ENCODE measurements at places on chromosomes 5 and 9.

DNA sequence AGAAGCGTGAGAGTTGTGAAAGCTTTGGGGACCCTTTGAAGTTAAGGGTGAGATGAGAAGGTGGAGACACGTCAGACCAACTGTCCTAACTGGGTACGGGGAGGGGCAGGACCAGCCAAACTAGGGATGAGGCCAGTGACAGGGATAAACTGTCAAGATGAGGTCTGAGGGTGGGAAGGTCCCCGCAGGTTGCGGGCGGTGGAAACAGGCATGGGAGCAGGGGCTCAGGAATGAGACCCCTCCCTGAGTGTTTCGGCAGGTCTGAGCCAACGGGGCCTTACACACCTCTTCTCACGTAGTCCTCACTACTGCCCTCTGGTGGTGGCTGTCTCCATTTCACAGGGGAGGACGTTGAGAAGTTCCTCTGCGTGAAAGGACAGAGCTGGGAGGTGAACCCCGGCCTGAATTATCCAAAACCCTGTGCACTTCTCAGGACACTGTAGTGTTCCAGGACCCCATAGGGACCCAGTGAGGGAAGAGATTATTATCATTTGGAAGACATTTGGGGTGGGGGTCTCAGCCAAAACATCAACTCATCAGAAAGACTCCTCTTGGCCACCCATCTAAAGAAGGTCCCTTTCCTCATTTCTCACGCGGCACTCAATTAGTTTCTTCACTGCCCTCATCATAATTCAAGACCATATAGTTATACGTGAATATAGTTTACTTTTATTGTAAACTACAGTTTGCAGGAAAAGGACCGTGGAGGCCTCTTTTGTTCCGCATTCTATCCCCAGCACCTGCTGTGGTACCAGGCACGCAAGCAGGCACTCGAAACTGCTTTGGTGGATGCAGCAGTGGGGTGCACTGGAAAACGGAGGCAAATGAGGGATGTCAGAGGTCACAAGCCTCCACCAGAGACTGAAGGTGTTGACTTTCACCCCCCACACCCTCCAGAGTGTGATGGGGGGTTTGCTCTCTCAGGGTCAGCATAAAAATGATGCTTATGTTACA is 21.7 kb upstream of the NANS start:
- DNase-seq = no peak

DNA sequence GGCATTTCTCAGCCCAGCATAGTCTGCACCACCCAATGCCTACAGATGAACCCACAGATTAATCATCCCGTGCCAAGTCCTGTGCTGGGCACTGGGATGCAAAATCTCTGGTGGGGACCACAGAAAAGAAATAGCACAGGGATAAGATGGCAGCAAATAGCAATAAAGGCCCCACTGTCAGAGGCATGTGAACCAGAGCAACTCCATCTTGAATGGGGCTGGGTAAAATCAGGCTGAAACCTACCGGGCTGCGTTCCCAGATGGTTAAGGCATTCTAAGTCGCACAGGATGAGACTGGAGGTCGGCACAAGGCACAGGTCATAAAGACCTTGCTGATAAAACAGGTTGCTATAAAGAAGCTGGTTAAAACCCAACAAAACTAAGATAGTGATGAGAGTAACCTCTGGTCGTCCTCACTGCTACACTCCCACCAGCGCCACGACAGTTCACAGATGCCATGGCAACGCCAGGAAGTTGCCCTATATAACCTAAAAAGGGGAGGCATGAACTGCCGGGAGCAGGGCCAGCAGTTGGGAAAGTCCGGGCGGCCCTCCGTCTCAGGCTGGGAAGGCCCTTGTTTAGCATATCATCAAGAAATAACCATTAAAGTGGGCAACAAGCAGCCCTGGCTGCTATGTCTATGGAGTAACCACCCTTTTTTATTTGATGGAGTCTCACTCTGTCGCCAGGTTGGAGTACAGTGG is 65.2 kb downstream of the C9orf50 start:
- DNase-seq = no peak

DNA sequence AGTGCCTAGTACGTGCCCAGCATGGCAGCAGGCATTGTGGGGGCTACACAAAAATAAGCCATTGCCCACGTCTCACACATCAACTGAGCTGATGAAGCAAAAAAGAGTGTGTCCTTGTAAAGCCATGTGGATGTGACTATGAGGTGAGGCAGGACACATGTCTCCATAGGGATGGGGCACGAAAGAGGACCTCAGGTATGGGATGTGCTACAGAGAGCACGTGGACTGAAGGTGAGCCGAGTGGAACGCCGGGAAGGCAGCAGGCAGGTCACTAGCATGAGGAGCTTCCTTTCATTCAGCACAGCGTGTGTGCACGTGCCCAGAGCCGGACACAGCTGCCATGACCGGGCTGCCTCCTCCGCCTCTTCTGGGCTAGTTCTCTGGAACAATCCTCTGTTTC is 429.8 kb downstream of the SPOCK1 start:
- no peak for DNase-seq

DNA sequence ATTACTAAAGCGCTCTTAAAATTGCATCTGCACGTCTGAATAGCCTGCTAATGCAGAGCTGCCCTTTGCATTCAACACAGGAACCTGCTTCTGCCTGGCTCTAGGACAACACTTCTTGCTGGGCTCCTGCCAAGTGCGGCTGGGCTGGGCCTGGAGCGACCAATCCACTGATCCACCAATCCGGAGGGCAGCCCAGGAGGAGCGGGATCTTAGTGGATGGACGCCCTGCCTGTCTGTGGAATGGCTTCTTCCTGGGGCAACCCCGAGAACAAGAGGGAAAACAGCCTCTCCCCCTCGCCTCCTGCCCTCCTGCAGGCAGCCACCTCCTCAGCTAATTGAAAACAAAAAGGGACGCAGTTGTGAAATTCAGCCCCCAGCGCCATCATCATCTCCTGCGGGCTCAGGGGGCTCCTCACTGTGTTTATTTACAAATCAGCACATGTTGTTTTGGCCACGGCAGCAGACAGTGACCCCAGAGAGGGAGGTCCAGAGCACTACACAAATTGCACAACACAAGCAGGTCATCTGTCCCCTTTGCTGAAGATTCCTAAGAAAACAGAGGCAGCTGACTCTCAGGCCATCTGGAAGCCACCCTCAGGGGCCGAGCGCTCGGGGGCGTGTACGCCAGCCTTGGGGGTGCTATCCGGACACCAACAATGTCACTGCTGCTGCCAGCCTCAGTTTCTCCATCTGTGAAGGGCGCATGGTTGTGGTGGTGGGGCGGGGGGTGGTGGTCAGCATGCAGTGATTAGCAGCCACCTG is 57.3 kb downstream of the GADD45G start:
- peak; percentile 56 for DNase-seq

DNA sequence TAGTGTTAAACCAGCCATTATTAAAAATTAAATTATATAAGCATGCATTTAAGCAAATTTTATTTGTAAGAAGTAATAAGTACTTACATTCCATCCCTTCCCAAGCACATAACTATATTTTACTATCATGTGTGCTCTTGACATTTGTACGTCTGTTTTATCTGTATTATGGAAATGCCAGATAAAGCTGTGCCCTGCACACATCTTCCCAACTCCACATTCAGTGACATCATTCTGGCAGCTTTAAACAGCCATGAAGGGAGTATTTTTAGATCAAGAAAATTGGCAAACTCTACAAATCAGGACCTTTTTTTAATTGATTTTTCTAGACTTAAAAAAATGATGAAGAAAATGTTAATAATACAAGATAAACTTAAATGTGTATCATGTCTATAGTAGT is 131.1 kb downstream of the WDR41 start:
- no peak for DNase-seq

DNA sequence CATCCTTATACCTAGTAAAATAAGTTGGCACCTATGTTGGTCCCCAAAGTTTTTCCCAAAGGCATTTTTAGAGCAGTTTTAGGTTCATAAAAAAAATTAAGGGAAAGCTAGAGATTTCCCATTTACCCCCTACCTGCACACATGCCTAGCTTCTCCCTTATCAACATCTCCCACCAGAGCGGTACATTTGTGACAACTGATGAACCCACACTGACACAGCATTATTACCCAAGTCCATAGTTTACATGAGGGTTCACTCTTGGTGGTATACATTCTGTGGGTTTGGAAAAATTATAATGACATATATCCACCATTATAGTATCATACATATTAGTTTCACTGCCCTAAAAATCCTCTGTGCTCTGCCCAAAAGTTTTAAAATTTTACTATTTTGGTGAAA is 12.0 kb downstream of the RAD1 start:
- no peak for DNase-seq

- no peak for DNase-seq
Measured at GRCh38 chr5:55600497-55601203, 65.9 kb upstream of the PLPP1 start.

GRCh38 chr5:9104571-9105339 is 441.1 kb downstream of the SEMA5A start:
- DNase-seq = peak; percentile 58

GRCh38 chr5:148384380-148384737 is 601 bp downstream of the FBXO38 start:
- DNase-seq = no peak

- DNase-seq = no peak
Measured at GRCh38 chr5:154898210-154898609, 39.8 kb downstream of the CNOT8 start.

- no peak for DNase-seq
Measured at GRCh38 chr5:98726258-98726657, 47.2 kb upstream of the RGMB start.

- no peak for DNase-seq
Measured at GRCh38 chr5:31433229-31433628, 98.7 kb downstream of the DROSHA start.

GRCh38 chr9:8719833-8720486 is 920.4 kb upstream of the DMAC1 start:
- DNase-seq = no peak

DNA sequence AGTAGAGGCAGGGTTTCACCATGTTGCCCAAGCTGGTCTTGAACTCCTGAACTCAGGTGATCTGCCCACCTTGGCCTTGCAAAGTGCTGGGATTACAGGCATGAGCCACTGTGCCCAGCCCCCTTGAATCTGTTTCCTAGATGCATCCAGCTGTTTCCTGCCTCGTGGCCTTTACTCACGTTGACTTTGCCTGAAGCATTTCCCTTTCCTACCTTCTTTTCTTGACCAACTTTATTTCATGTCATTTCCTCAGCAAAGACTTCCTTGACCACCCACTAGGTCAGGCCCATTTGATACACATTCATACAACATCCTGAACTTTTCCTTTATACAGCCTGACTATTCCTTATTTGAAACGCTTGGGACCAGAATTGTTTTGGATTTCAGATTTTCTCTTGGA is 51.0 kb downstream of the DOCK2 start:
- DNase-seq = no peak

DNA sequence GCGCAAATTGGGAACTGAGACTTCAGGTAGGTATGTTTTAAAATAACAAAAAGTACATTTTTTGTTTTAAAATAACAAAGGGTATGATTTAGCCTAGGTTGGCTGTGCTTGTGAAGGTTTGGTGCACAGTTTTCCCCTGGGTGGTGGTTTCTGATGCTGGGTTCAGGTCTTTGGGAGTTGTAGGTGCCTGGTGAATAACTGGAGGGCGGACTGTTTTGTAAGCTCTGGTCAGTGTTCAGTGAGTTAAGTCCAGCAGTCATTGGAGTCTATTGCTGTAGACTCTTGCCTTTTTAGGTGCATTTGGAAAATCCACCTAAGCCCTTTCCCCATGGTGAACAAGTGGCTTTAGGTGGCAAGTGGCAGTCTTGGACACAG is 43.9 kb downstream of the RAI14 start:
- DNase-seq = no peak

- no peak for DNase-seq
Measured at GRCh38 chr5:139271201-139272027, 22.1 kb upstream of the MATR3 start.

DNA sequence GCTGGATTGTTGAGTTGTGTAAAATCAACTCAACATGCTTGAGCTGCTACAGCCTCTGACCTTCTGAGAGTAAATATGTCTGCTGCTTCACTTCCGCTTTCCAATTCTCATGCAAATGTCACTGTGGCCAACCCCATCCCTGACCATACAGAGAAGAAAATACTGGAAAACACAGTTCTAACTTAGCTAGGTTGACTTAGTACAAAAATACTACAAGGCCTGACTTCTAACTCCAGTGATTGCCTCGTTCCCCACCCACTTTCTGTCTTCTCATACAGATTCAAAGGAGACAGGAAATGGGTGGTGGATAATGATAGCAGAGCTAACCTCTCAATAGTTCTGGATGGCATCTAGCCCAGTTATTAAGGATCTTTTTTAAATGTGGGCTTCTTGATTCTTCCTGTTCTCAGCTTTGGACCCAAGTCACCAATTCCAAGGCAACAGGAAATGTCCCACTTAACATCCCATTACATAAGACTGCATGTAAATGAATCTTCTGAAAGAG is 226.6 kb upstream of the SLC24A2 start:
- DNase-seq = no peak

GRCh38 chr5:119708076-119708790 is 78.9 kb downstream of the FAM170A start:
- no peak for DNase-seq

DNA sequence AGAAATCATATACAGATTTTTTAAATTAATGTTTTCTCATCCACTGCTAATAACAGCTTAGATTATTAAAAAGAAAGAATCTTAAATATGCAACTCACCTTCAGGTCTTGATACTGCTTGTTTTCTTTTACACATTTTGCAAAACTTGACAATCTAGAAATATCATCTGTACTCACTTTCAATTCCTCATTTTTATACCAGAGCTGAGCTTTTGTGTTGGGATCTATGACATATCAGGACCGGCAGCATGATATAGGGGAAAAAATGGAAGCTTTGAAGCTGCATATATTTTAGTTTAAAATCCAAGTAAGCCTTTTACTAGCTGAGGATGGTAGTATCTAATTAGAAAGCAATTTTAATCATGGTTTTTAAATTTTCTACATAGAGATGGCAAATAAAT is 75.7 kb upstream of the SMARCA2 start:
- no peak for DNase-seq

GRCh38 chr9:34267660-34268059 is 61.4 kb downstream of the KIF24 start:
- DNase-seq = no peak

- DNase-seq = peak; percentile 99
Measured at GRCh38 chr5:52840277-52841050, 52.7 kb downstream of the ITGA1 start.

DNA sequence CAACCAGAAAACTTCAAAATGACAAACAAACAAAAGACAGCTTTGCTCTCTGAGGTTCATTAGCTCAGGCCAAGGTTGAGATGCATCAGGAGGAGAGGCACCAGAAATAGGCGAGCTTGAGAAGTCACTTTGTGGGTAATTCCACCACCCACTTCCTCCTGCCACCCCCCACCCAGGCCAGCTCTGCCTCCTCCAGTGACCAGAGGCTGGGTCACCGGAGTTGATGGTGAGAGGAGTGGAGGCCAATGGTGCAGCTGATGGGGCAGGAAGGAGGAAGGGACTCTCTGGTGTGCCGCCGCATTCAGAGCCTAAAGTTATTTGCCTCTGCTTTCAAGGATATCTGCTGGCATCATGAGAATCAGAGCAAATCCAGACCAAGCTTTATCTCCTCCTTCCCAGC is 73.8 kb upstream of the ASTN2 start:
- no peak for DNase-seq

- no peak for DNase-seq
Measured at GRCh38 chr5:173763410-173763809, 124.7 kb upstream of the CPEB4 start.

Measured in brain pericyte (primary cell).